EH (cell line): ENCODE measurements at places on chromosomes 1 and 21.

DNA sequence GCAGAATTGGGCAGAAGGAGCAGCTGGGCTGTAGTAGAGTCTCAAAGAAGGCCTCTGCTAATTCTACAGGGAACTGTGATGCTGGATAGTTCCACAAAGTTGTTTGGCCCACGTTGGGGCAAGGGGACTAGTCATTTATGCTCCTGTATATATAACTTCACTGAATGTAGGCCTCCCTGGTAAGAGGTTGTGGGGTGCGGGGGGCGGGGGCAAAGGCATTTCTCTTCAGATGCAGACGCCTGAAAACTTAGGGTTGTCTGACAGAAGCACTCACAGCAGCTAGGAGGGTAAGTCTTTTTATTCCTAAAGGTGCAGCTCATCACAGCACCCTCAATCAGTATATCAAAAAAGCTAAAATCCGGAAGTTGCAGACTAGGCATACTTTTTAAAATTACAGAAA is 38.5 kb upstream of the DENND1B start:
- DNase-seq: no peak

DNA sequence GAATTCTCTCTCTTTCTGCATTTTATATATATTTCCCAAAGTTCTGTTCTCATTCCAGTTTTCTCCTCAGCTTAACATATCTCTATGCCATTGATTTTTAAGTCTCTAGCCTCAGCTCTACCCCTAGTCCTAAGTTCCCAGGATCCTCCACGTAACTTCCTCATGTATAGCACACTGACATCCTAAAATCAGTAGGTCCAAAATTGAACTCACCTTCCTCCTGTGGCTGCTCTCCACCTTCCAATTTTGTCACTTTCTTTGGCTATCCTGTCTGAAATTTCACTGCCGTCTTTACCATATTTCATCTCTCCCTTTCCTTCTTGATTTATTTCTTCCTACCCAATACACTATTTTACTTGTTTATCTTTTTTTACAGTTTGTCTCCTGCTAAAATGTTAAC is 1.5 kb downstream of the SLAMF6 start:
- no peak for DNase-seq

DNA sequence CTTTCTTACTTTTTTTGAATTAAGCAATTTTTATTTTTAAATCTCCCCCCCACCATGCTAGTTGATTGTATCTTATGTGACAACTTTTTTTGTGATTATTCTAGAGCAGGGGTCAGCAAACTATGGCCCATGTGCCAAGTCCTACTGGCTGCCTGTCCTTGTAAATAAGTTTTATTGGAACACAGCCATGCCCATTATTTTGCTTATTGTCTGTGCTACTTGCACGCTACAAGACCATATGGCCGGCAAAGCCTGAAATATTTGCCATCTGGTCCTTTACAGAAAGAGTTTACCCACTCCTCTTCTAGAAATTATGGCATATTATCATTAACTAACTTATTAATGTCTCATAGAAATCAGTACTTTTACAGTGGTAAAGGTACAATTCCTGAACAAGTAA is 51.7 kb downstream of the AK5 start:
- DNase-seq: no peak

- DNase-seq: peak; percentile 19
These were observed 41.7 kb downstream of the CD55 start for GRCh38 chr1:207362962-207363860.

GRCh38 chr1:214303141-214303930 is 22.4 kb downstream of the SMYD2 start:
- no peak for DNase-seq

- peak; percentile 58 for DNase-seq
These were observed 36.7 kb downstream of the ERI3 start for GRCh38 chr1:44318097-44319088.

DNA sequence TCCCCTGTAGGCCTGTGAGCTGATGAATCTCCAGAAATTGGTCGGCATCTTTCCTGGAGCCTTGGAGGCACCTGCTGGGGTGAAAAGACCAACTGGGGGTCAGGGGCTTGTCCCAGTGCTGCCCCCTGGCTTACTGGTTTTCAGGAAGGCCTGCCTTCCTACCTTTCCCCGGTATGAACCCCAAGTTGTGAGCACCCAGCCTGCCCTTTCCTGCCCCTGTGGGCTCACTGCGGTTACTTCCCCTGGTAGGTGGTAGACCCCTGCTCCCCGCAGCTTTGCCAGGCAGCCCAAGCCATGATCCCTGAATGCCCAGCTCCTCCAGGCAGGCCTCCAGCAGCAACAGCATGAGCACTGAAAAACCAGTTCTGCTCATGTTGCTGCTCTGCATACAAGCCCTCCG is 10.2 kb downstream of the DMRTB1 start:
- DNase-seq: no peak

- DNase-seq: no peak
These were observed 125.4 kb downstream of the PTPRU start for GRCh38 chr1:29361686-29362085.

DNA sequence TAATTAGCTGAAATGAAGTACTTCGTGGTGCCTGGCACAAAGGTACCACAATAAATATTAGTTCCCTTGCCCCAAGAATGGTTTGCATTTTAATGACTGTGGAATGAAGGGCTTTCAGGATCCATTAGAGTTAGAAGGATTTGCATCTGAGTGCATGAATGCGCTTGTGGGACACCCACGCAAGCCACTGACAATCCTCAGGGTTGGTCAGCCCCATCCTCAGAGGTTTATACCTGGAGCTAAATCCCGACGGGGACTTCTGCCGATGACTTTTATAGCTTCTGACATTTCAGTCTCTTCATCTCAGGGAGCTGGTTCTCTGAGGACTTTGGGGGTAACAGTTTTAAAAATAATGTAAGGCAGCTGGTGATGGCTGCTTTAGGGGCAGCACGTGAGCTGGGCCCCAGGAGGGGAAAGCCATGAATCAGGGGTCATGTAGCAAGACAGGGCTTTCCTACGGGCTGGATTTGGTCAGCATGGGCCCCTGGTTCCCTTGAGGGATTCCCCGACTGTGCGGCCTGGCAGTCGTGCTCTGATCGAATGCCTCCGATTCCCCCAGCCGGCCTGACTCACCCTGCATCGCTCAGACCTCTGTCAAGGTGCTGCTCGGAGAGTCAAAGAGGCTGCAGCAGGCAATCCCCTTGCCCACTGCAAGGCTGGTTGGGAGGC is 20.8 kb upstream of the IL10 start:
- DNase-seq: no peak

DNA sequence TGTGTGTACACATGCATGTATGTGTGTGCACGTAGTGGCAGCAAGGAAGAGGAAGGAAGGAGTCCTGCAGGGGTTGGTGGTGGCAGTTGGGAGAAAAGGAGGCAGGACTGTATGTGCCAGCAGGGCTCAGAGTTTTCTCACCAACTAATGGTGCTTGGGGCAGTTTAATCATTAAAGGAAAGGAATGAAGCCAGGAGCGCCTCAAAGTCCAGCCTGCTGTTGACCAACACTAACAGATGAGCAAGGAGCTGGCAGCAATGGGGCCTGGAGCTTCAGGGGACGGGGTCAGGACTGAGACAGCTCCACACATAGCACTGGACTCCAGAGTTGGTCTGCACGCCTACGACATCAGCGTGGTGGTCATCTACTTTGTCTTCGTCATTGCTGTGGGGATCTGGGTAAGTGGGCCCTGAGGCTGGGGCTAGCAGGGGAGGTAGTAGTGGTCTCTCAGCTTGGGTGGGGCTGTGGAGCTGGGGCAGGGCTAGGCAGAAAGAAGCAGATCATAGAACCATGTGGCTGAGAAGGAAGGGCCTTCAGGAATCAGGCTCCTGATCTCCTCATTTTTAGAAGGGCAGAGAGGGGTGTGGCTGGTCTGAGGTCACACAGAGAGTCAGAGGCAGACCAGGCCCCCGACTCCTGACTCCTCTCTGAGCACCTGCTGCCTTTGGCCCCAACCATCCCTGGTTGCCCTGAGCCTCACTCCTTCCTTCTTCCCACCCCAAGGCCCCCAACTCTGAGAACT is at the start of gene SLC5A9:
TSS of gene SLC5A9 (plus strand) at position 216 of the 742 bp plus-strand sequence. CDS start at position 237, 21 bp downstream.
- no peak for DNase-seq

DNA sequence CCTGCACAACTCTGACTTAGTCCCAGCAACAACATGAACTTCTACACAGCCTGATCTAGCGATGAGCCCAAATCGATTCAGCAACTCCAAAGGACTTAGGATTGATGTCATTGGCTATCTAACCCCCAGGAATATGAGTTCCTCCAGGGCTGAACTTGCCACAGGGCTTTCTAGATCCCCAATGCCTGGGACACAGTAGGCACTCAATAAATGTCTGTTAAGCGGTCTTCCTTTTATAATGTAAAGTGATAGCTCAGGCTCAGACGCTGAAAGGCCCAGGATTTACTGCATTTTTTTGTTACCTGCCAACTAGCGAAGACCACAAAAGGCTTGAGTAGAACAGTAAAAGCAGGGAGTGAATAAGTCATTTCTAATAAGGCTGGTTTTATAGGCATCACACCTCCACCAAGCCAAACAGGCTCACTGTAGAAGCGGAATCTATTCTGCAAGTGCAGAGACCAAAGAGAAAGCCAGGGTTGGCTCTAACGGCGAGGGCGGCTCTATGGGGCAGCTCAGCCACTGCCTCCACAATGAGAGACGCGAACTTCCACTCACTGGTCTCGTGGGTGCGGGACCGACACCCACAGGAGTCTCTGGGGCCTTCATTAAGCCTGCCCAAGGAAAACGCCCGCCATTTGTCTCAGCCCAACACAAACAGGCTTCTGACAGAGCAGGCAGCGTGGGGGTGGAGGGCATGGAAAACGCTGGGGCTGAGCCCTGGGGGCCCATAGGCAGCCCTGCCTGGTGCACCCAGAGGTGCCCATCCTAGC is 52.0 kb downstream of the HLCS start:
- DNase-seq: no peak

GRCh38 chr21:45355573-45355972 is 49.4 kb upstream of the COL18A1 start:
- no peak for DNase-seq

DNA sequence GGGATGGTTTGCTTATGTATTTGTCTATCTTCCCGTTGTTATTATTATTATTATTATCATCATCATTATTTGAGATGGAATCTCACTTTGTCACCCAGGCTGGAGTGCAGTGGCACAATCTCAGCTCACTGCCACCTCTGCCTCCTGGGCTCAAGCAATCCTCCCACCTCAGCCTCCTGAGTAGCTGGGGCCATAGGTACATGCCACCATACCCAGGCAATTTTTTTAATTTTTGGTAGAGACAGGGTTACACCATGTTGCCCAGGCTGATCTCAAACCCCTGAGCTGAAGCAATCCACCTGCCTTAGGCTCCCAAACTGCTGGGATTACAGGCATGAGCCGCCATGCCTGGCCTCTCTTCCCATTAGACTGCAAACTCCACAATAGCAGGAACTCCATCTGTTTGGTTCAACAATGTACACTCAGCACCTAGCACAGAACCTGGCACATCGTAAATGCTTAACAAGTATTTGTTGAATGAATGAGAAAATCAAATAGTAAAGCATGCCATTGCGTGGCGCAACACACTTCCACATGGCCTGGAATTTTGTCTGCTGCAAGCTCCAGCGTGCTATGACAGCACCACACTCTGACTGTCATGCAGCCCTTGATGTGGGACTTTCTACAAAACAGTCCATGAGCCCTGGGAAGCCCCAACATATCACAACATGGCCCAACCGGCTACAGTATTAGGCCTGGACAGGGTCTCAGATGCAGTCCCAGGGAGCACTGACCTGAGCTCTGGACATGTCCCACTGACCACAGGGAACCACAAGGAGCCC is 3.8 kb upstream of the TINAGL1 start:
- peak; percentile 85 for DNase-seq

GRCh38 chr1:211581526-211581925 is 2.6 kb upstream of the SLC30A1 start:
- DNase-seq: peak; percentile 83

DNA sequence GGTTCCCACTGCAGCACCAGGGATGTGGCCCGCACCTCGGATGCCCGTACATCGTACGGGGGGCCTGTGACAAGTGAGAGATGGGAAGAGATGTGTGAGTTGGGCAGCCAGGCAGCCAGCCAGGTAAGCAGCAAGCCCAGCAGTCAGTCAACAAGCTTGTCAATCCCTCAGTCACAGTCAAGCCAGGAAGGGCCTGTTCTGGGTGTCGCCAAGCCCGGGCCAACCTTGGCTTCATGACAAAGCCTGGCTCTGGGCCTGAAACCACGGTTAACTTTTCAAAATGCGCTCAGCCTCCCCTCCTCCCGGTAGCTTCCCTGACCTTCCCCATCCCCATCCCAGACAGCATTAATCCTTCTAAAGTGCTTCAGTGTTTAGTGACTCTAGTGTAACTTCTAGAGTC is 31.8 kb downstream of the MYOM3 start:
- no peak for DNase-seq

DNA sequence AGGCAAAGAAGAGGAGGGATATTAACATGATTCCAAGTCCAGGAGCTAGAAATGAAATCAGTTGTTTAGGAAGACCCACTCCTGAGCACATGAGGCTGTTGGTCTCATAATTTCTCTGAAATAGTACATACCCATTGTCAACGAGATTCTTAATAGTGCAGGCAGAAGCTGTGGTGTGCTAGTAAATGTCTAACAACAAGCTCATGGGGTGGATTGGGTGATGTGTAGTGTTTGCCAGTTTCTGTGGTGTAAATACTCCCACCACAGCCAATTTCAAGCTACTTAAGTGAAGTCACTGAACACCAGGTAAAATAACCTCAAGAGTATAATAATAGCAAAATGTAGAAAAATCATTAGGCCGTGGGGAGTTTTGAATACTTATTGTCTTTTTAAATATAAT is 42.0 kb downstream of the SYF2 start:
- no peak for DNase-seq

GRCh38 chr1:182246783-182247182 is 144.8 kb downstream of the GLUL start:
- DNase-seq: no peak

GRCh38 chr21:20646431-20647165 is 351.6 kb upstream of the NCAM2 start:
- DNase-seq: no peak

DNA sequence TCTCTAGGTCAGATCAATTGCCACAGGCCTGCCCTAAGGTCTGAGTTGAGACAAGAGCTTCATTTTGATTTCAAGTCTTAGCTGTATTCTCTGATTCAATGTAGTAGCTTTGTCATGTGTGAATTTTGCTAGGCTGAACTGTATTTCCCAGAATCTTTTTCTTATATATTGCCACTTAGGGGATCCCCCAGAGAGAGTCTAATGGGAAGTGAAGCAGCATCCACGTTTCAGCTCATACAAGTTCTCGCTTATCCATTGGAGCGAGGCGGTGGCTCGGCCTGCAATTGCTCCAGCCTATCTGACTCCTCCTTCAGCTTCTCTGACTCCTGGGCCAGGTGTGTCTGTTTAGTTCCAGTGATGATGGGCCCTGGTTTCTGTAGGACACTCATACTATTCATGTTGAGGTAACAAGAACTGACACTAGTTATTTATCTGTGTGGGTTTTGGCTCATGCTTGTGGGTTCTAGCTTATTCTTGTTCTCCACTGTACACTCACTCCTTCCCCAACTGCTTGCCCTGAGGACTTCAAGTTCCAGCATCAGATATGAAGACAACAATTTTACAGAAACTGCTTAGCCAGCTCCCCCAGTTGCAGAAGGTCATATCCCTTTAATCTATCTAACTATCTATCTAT is 48.2 kb downstream of the TBX19 start:
- DNase-seq: no peak
